IMR-90 (cell line): ENCODE measurements at places on chromosomes 13 and 19.

DNA sequence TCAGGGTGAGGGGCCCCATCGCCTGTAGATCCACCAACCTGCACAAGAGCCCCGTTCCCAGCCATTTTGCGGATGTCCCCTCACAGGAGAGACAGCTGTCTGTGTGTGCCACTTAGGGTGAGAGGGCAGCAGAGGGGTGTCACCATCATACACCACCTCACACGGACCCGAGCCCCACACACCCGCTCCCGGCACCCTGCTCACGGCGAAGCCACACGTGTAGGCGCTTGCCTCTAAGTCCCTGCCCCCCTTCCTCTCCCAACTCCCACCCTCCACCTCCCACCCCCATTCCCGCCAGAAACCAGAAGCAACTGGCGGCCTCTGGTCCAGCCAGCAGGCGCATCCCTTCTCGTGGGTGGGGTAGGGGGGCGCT, 4.0 kb upstream of the DPF1 start:
- no peak for DNase-seq

GRCh38 chr13:44833139-44833538, 156.1 kb downstream of the NUFIP1 start:
- no peak for DNase-seq

DNA sequence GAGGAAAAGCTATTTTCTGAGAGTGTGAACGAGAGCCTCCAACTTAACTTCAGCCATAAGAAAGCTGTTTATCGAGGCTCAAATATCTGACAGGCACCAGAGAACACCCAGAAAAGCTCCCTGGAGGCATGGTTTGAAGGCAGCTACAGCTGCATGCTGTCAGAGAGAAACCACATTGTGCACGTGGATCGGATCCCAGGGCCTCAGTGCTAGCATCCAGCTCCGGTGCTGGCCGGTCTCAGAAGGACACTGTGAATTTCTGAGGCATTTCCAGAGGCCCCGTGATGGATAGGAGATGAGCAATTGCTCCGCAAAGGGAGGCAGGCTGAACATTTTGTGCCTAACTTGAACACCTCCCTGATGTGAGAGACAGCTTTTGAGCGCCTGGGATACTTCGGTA, 315.7 kb downstream of the FGF9 start:
- DNase-seq: peak; percentile 23

DNA sequence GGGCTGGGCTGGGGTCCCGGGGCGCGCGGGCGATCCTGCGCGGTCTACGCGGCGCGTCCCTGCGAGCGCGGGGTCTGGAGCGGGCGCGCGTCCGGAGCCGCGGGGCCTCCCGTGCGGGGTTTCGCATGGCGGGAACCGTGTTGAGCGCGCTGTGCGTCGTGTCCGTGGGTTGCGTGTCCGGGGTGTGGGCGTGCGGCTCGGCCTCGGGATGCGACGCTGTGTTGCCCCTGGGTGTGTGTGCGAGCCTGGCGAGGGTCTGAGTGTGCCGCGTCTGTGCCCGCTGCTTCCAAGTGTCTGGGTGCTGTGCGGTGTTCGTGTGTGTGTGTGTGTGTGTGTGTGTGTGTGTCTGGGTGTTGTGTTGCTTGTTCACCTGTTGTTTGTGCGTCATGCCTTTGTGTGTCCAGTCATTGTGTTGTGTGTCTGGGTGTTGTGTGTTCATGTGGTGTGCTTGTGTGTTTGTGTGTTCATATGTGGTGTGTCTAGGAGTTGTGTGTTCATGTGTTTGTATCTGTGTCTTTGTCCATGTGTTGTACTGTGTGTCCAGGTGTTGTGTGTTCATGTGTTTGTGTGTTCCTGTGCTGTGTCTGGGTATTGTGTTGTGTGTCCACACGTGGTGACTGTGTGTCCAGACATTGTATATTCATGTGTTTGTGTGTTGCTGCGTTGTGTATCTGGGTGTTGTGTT, 552 bp downstream of the PLK5 start:
- DNase-seq: no peak

- DNase-seq: no peak
Measured at GRCh38 chr19:55451965-55452748, 9.1 kb upstream of the SHISA7 start.

- no peak for DNase-seq
Measured at GRCh38 chr19:53057904-53058580, 13.5 kb downstream of the ERVV-2 start.

DNA sequence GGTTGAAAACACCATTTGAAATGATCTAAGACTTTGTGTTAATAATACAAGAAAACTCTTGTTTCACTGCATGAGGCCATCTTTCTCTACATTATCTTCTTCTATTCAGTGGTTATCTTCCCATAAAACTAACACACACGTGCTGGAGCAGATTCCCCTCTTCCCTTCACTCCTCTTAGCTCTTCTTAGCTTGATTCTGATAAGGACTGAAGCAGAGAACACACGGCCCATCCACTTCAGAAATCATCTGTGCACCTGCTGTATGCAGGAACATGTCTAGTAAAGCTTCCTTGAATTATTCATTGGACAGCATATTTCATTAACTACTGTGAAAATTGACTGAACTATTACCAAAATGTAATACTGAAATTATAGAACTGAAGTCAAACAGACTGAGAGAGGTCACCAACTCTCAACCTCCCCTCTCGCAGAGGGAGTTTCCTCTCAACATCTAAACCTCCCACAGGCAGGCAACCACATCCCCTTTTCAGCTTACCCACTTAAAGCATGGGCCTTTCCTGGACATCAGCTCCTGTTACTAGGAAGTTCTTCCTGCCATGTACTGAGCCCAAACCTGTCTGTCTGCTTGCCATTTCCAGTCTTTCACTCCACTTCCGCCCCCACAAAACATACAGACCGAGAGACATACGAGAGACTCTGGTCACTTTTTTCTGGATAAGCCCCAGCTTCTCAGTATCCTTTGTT, 113.9 kb downstream of the CRYL1 start:
- no peak for DNase-seq

DNA sequence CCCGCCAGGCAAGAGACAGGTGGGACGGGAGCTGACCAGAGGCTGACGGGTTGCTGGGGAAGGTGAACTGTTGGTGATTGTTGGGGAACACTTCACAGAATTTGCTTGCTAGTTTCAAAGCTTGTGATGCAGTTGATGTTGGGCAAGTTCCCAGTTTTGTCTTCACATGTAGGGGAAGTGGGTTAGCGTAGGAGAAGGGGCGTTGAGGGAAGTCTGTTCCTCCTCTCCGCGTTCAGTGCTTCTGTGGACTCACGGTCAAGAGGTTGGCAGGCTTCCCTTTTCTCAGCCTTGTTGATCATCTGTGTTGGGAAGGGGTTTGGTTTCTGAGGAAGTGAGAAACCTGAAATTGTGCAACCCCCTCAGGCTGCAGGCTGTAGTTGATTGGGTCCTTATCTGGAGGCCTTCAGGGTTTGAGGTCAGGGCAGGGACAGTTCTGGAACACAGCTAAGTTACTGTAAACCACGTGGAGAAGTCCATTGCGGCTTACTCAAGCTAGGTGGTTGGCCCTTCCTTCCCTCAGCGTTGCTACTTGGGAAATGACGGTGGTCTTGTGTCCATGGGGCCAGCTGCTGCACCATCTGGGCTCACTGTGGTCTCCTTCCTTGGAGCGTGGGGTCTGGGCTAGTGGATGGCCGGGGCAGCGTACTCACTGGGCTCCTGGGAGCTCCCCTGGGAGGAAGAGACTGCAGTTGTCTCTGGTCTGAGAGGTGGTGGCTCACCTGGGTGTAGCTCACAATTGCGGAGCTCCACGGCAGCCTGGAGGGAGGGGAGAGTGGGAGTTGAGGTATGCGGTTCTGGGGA, 7.5 kb downstream of the RPS9 start:
- DNase-seq: peak; percentile 78

- peak; percentile 52 for DNase-seq
Measured at GRCh38 chr19:46958532-46958931, 61.1 kb upstream of the NPAS1 start.

DNA sequence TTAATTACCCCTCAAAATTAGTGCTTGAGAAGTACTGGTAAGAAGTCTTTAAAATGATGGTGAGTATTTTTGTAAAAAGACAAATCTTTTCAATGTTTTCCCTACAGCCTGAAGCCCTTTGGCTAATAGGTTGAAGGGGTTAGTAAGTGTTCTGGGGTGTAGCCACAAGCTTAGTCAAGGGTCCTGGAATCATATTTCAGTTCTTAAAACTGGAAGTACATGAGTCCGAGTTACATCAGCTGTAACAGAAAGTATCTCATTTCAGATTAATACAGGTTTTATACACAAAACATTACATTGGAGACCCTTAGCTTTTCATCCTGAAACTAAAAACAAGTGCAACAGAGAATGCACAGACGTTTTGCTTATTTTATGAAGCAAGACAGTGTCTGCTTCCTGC, 52.7 kb upstream of the TEX29 start:
- DNase-seq: peak; percentile 78

DNA sequence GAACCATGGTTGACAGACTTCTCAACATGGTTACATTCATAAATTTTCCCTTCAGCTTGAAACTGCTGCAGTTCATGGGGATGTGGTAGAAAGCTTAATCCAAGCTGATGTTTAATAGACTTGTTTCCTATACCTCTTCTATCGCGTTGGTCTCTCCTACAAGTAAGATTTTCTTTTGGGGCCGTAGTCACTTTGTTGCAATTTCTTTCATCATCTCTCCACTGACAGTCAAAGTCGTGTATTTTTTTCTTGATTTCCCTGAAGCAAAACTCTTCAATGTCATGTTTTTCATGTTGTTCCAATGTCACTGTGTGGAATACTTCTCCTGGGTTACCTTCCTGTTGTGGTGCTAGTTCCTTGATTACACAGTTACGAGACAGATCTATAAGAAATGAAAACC, 6.3 kb upstream of the ZNF160 start:
- no peak for DNase-seq

DNA sequence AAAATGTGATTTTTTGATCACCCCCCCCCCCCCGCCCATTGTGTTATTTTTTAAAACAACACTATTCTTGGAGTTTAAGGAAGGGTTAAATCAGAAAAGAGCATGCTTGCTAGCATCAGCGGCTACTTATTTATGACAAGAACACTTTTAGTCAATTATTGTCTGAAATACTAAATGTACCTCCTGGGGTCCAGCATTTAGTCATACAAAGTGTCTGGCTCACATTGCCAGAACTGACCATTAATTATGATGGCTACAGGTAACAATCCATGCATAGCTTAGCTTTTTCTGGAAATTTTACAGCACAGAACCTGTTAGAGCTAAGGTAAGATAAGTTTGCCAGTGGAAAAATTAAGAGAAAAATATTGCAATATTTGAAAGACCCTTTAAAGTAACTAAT, 90.1 kb downstream of the PCDH9 start:
- no peak for DNase-seq

DNA sequence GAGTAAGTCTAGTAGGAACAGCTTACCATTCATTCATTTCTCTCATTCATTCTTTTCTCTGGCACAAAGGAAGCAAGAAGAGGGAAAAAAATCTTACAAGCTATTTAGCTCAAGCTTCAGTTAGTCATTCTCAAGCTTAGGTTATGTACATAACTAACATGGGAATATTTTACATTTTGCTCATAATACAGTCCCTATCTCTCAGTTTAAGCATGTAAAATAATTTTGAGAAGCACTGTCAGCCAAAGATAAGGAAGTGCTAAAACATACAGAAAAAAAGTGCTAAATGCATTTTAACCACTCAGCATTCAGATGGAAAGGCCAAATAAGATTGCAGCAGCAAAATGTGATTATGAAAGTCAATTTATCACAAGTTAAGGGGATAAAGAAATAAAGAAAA, 7.9 kb downstream of the RBM26 start:
- DNase-seq: no peak
